ENCODE measurements at places on chromosomes 1 and 21. TPM values are rescaled to one million over a fixed set of nuclear protein-coding genes. Genes with fewer than 3 reads are reported as not detected.

- no peak overlapping the region for H3K4me3 ChIP-seq
- no peak overlapping the region for H3K27ac ChIP-seq
- DNase-seq = no peak
- H3K27me3 ChIP-seq = peaks cover 28% of the 10 kb centered on the region
Measured at GRCh38 chr1:31605908-31606427, 11.5 kb upstream of the HCRTR1 start.

The GART gene
- 44.8 TPM for total RNA-seq

- peaks cover 66% of the 10 kb centered on the region for H3K27me3 ChIP-seq
- no peak overlapping the region for H3K4me3 ChIP-seq
- no peaks in the 10 kb centered on the region for H3K4me1 ChIP-seq
- no peak for DNase-seq
- no peaks in the 10 kb centered on the region for H3K36me3 ChIP-seq
Measured at GRCh38 chr1:18178111-18178510, 70.5 kb downstream of the IGSF21 start.

The DIRAS3 gene
- total RNA-seq = not detected

DNA sequence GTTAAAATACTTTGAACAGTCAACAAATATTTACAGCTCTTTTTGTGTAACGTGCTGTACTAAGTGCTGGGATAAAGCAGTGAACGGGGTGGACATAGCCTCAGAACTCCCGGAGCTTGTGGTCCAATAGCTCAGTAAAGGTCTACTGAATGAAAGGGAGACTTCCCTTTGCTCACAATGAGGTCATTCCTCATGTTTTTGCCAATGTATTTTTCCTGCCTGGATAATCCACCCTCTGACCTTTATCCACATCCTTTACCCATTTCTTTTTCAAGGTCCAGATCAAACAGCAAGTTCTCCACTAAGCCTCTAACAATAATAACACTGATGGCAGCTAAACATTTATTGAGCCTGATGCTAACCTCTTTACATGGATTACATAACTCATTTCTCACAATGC, 55.9 kb downstream of the LEPR start:
- no peak for DNase-seq
- H3K36me3 ChIP-seq = peaks cover 2% of the 10 kb centered on the region
- H3K4me1 ChIP-seq = no peaks in the 10 kb centered on the region
- no peak overlapping the region for H3K27ac ChIP-seq

The LYPD8 gene
- not detected for total RNA-seq

- H3K36me3 ChIP-seq = peaks cover 8% of the 10 kb centered on the region
- peak overlapping the region; percentile 96 for H3K27ac ChIP-seq
Measured at GRCh38 chr1:159925719-159926078, 392 bp upstream of the TAGLN2 start.

GRCh38 chr1:150102986-150103385, 35.4 kb downstream of the VPS45 start:
- DNase-seq = no peak
- H3K27me3 ChIP-seq = no peaks in the 10 kb centered on the region
- no peak overlapping the region for H3K4me3 ChIP-seq

- no peaks in the 10 kb centered on the region for H3K36me3 ChIP-seq
- H3K4me1 ChIP-seq = peaks cover 4% of the 10 kb centered on the region
- no peak for DNase-seq
- H3K4me3 ChIP-seq = no peak overlapping the region
- peaks cover 9% of the 10 kb centered on the region for H3K27me3 ChIP-seq
Measured at GRCh38 chr21:45979141-45979631, 2.4 kb upstream of the COL6A1 start.

DNA sequence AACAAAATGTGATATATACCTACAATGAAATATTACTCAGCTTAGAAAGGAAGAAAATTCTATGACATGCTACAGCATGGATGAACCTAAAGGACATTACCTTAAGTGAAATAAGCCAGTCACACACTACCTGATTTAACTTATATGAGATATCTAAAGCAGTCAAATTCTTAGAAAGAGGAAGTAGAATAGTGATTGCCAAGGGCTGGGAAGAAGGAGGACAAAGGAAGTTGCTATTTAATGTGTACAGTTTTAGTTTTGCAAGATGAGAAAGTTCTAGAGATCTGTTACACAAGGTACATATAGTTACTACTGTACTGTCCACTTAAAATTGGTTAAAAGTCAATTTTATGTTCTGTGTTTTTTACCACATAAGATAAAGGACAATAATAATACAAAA, 87.5 kb upstream of the KCTD3 start:
- H3K36me3 ChIP-seq = no peaks in the 10 kb centered on the region
- H3K27me3 ChIP-seq = no peaks in the 10 kb centered on the region
- no peak overlapping the region for H3K4me3 ChIP-seq
- H3K27ac ChIP-seq = no peak overlapping the region
- DNase-seq = no peak

GRCh38 chr1:5961601-5962000, 30.6 kb downstream of the NPHP4 start:
- H3K36me3 ChIP-seq = peaks cover 8% of the 10 kb centered on the region
- no peak overlapping the region for H3K4me3 ChIP-seq
- no peaks in the 10 kb centered on the region for H3K27me3 ChIP-seq
- H3K4me1 ChIP-seq = peaks cover 9% of the 10 kb centered on the region
- H3K27ac ChIP-seq = no peak overlapping the region

The PLEKHN1 gene
- 3.4 TPM for total RNA-seq

GRCh38 chr1:17745479-17745955, 9.6 kb upstream of the ACTL8 start:
- H3K27ac ChIP-seq = no peak overlapping the region
- no peak overlapping the region for H3K4me3 ChIP-seq
- DNase-seq = no peak

The PROX1 gene
- not detected for total RNA-seq

GRCh38 chr1:53578358-53578757, 119.2 kb downstream of the DMRTB1 start:
- no peak overlapping the region for H3K27ac ChIP-seq
- no peak overlapping the region for H3K4me3 ChIP-seq
- no peak for DNase-seq

The AKT3 gene
- total RNA-seq = 103 TPM

DNA sequence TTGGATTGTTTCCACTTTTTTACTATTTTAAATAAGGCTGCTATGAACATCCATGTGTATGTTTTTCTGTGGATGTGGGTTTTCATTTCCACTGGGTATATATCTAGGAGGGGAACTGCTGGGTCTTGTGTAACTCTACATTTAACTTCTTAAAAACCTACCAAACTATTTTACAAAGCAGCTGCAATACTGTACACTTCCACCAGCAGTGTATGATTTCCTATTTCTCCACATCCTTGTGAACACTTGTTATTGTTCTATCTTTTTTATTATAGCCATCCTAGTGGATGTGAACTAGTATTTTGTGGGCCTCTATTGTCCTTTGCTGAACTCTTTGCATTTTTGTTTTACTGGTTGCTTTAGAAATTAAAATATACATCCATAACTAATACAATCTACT, 33.4 kb downstream of the DIPK1A start:
- H3K27ac ChIP-seq = no peak overlapping the region
- no peak for DNase-seq
- H3K36me3 ChIP-seq = peaks cover 3% of the 10 kb centered on the region
- no peaks in the 10 kb centered on the region for H3K27me3 ChIP-seq
- no peak overlapping the region for H3K4me3 ChIP-seq

The MEAF6 gene
- 54.7 TPM for total RNA-seq
